Stimulated activated naive B cell treated with anti-CD40 and anti-IgM and Interleukin-4, amounts not matched to agents 10 μg/mL and 1 μg/mL and 100 μg/mL, for 72 hours (primary cell): ENCODE measurements at places on chromosomes 1 and 21.

DNA sequence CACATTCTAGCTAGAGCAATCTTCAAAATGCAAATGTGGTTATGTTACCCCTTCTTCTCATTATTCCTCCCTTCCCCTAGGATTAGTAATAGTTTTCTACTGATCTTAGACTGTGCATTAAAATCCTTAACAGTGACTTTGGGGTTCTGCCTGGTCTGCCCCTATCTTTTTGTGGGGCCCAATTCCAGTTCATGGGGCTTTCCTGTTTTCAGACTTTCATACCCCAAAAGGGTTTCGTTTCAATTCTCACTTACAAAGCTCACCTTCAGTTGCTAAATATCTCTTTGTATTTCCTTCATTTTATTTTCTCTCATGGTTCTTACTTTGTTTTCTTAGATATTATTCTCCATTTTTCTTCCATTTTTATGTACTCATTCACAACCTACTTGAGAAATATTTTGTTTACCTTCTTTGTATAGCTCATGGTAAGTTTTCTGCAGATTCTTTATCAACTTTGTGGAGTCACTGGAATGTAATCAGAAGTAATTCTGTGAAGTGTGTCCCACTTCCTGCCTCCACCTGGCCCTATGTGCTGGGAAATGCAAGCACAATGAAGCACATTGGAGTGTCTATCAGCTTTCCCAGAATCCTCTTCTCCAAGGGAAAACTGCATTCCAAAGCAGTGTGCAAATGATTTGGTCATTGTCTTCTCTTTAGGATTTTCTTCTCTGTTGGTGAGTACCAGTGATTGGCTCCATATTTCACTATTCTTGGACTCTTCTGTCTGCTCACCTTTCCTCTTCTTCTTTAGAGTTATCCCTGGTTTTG lies 350.2 kb downstream of the ZNF326 start:
- no peak for DNase-seq
- H3K27ac ChIP-seq: no peak overlapping the region
- H3K36me3 ChIP-seq: no peaks in the 10 kb centered on the region
- H3K4me1 ChIP-seq: no peaks in the 10 kb centered on the region
- no peaks in the 10 kb centered on the region for H3K27me3 ChIP-seq

DNA sequence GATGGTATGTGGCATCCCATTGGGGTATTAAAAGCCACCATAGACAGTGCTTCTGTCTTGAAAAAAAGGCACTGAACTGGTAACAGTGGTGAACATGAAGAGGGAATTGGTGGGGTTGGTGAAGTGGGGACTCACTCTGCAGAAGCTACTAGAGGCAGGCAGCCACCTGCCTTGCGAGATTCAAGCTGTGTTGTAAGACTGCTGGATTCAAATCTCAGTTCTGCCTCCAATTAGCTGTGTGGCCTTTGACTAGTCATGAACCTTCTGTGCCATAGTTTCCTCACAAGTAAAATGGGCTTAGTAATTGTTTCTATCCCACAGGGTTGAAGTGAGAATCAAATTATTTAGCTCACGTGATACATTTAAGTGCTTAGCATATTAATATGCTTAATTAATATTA lies 16.6 kb upstream of the ELOA start:
- H3K4me1 ChIP-seq: peaks cover 36% of the 10 kb centered on the region
- peaks cover 8% of the 10 kb centered on the region for H3K36me3 ChIP-seq
- H3K27me3 ChIP-seq: no peaks in the 10 kb centered on the region

DNA sequence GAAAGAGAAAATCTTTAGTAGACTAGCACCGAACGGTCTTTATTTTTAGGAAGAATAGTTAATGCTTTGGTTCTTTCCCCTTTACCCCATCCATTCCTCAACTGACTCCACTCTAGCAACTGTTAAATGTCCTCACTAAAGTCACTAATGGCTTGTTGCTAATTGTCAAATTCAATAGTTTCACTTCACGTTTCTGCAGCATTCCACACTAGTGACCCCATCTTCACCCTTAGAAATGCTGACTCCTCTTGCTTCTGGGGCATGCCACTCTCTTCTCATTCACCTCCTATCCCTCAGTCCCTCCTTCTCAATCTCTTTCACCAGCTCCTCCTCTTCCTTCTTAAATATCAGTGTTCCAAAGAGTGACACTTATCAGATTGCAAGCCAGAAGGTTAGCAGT lies 19.4 kb upstream of the CADM3 start:
- H3K4me3 ChIP-seq: no peak overlapping the region
- H3K4me1 ChIP-seq: peaks cover 7% of the 10 kb centered on the region
- no peak for DNase-seq
- peaks cover 3% of the 10 kb centered on the region for H3K36me3 ChIP-seq

DNA sequence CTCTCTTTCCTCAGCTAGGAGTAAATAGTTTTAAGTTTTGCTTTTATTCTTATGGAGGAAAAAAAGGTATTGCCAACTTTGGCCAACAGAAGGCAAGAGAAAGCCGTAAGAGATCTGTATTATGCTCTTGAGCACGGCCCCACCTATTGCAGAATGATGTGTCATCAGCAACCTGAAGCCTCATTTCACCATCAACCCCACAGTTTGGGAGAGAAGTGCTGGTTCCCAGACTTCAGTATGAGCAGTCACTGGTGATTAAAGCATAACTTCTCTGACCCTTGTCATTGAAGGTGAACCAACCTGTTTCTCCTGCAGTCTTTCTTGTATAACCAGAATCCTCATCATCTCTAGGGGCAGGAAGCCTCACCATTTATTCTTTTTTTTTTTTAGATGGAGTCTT lies 100.2 kb downstream of the SIPA1L2 start:
- H3K4me3 ChIP-seq: no peak overlapping the region
- no peak for DNase-seq
- H3K36me3 ChIP-seq: no peaks in the 10 kb centered on the region
- H3K4me1 ChIP-seq: no peaks in the 10 kb centered on the region

DNA sequence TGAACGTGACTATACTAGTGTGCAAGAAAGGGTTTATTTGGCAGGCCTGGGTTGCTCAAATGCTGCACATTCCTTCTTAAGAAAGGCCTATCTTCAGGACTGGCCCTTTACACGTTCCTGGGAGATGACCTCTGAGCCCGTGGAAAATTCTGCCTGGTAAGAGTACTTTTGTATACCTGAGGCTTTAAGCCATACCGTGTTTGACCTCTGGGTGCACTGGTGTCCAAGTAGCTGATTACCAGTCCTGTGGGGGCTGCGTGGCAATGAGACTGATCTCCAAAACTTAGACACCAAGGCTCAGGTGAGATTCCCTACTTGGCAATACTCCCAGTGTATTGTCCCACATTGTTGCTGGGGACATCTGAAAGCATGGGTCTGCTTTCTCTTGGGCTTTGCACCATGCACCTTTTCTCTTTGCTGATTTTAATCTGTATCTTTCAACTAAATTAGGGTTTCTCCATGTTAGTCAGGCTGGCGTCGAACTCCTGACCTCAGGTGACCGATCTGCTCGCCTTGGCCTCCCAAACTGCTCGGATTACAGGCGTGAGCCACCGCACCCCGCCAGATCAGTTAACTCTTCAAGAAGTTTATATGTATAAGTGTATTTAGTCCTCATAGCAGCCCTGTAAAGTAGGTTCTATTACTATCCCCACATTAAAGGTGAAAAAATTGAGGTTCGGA lies 44.5 kb downstream of the TRIM33 start:
- no peak overlapping the region for H3K27ac ChIP-seq
- no peak for DNase-seq
- H3K4me3 ChIP-seq: no peak overlapping the region
- peaks cover 27% of the 10 kb centered on the region for H3K4me1 ChIP-seq
- H3K27me3 ChIP-seq: no peaks in the 10 kb centered on the region

- DNase-seq: no peak
- peaks cover 52% of the 10 kb centered on the region for H3K36me3 ChIP-seq
- H3K4me1 ChIP-seq: no peaks in the 10 kb centered on the region
- H3K27me3 ChIP-seq: no peaks in the 10 kb centered on the region
- no peak overlapping the region for H3K4me3 ChIP-seq
Measured at GRCh38 chr1:236862615-236863211, 67.6 kb downstream of the MTR start.

DNA sequence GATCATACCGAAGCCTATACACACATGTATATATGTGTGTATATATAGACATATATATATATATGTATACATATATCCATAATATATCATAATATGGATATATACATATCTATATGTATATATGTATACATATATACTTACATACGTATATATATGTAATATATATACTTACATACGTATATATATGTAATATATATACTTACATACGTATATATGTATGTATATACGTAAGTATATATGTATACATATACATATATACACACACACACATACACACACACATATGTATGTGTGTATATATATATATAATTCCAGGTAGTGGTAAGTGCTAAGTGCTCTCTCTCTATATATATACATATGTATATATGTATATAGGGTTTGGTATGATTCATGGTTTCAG lies 9.7 kb upstream of the TMEM35B start:
- no peak overlapping the region for H3K4me3 ChIP-seq
- peaks cover 31% of the 10 kb centered on the region for H3K36me3 ChIP-seq

- H3K4me1 ChIP-seq: no peaks in the 10 kb centered on the region
- H3K27ac ChIP-seq: no peak overlapping the region
- no peak overlapping the region for H3K4me3 ChIP-seq
- no peak for DNase-seq
Measured at GRCh38 chr1:215476541-215476940, 90.6 kb upstream of the KCTD3 start.

GRCh38 chr1:168476588-168477385 lies 67.0 kb downstream of the XCL2 start:
- H3K4me1 ChIP-seq: no peaks in the 10 kb centered on the region
- H3K36me3 ChIP-seq: no peaks in the 10 kb centered on the region
- DNase-seq: no peak
- no peak overlapping the region for H3K4me3 ChIP-seq

DNA sequence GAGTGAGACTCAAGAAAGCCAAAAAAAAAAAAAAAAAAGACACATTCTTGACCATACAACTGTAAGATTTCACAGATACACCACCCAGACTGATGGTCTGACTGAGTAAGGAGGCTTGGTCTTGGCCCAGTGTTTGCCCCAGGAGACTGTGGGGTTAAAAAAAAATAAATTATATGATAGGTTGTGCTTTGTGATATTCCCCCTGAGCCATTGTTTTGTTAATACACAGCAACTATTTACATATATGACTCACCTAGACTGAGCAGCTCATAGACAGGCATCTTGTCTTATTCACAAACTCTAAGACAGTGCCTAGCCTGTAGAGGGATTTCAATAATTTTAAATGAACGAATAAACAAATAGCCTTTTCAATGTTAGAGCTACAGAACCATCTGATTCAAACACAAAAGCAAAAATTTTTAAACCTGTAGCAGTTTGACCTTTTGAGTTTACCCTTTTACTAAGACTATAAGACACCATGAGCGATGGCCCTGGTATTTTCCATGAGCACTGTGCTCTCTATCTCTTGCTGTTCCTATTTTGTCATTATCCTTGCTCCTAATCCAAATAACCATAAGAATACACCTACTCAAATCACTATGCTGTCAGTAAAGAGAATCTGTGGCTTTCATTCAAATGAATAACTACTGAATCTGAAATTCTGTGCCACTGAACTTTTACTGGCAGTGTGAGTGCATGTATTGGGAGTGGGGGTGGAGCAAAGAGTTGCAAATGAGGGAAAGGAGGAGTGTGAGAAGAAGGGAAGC lies 199.4 kb upstream of the PTBP2 start:
- no peaks in the 10 kb centered on the region for H3K36me3 ChIP-seq
- H3K27me3 ChIP-seq: no peaks in the 10 kb centered on the region
- H3K4me1 ChIP-seq: no peaks in the 10 kb centered on the region
- no peak for DNase-seq
- H3K27ac ChIP-seq: no peak overlapping the region
- H3K4me3 ChIP-seq: no peak overlapping the region

DNA sequence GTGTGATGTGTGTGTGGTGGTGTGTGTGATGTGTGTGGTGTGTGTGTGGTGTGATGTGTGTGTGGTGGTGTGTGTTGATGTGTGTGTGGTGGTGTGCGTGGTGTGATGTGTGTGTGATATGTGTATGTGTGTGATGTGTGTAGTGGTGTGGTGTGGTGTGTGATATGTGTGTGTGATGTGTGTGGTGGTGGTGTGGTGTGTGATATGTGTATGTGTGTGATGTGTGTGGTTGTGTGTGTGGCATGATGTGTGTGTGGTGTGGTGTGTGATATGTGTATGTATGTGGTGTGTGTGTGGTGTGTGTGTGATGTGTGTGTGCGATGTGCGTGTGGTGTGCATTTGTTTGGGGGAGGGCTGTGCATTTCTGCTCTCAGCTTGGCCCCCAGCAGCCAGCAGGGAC lies 7.1 kb upstream of the PCBP3 start:
- DNase-seq: no peak
- H3K36me3 ChIP-seq: no peaks in the 10 kb centered on the region
- peaks cover 13% of the 10 kb centered on the region for H3K4me1 ChIP-seq
- peaks cover 21% of the 10 kb centered on the region for H3K27me3 ChIP-seq
- no peak overlapping the region for H3K4me3 ChIP-seq
- H3K27ac ChIP-seq: no peak overlapping the region

- no peak for DNase-seq
- no peak overlapping the region for H3K4me3 ChIP-seq
- no peaks in the 10 kb centered on the region for H3K27me3 ChIP-seq
- peak overlapping the region; percentile 59 for H3K27ac ChIP-seq
- H3K4me1 ChIP-seq: peaks cover 41% of the 10 kb centered on the region
Measured at GRCh38 chr1:9073143-9073542, 3.7 kb upstream of the SLC2A5 start.

DNA sequence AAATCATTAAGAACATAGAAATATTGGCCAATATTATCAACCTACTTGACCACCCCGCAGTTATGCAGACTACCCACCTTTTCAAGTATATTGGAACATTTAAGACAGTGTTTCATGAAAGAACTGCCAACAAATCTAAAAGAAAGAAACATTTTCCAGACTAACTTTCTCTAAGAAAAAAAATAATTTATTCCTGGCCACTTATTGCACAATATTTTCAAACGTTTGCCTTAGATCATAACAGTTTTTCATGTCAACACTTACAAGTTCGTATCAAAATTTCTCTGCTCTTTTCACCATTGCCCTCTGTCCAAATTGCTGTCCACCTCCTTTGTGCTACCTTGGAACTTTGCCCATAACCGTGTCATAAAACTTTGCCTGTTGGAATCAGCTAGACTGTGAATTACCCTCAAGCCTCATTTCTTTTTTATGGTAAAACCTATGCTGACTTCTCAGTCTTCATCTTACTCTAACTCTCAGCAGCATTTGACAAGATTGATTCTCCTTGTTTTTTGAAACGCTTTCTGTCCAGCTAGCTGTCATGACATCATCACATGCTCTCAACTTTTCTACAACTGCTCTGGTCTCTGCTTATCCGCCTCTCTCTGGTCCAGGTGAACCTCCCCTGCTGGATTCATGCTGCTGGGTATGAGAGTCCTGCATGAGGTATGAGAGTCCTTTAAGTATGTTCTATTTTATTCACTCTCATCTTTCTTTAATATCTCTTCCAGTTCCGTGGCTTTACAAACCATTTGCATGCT lies 92.8 kb upstream of the CHRM3 start:
- no peaks in the 10 kb centered on the region for H3K27me3 ChIP-seq
- H3K27ac ChIP-seq: no peak overlapping the region
- no peak for DNase-seq
- no peaks in the 10 kb centered on the region for H3K36me3 ChIP-seq
- H3K4me3 ChIP-seq: no peak overlapping the region
